Right lung (tissue), 10 donors: ENCODE measurements at places on chromosomes 1 and 21. TPM values are rescaled to one million over a fixed set of nuclear protein-coding genes. Genes with fewer than 3 reads are reported as not detected.

RSPO1 gene
- polyA plus RNA-seq: 1.4 TPM

CDC42 gene
- 425 TPM for polyA plus RNA-seq

PEF1 gene
- polyA plus RNA-seq: 65.0 TPM

KRTAP10-12 gene
- not detected for polyA plus RNA-seq

CDK18 gene
- 20.6 TPM for polyA plus RNA-seq

TNFRSF18 gene
- 0.29 TPM for polyA plus RNA-seq

NTMT2 gene
- polyA plus RNA-seq: 0.10 TPM

SPRR2F gene
- polyA plus RNA-seq: 0.43 TPM

LCE2B gene
- polyA plus RNA-seq: not detected

C1orf116 gene
- polyA plus RNA-seq: 30.9 TPM

TMPRSS3 gene
- 0.82 TPM for polyA plus RNA-seq

ASCL5 gene
- 0.89 TPM for polyA plus RNA-seq

RGS13 gene
- 1.4 TPM for polyA plus RNA-seq

LMX1A gene
- not detected for polyA plus RNA-seq

DYRK3 gene
- 7.3 TPM for polyA plus RNA-seq

IFNLR1 gene
- 4.1 TPM for polyA plus RNA-seq

GRCh38 chr1:234716908-234717375 lies 107.0 kb upstream of the IRF2BP2 start:
- no peak for DNase-seq

DNA sequence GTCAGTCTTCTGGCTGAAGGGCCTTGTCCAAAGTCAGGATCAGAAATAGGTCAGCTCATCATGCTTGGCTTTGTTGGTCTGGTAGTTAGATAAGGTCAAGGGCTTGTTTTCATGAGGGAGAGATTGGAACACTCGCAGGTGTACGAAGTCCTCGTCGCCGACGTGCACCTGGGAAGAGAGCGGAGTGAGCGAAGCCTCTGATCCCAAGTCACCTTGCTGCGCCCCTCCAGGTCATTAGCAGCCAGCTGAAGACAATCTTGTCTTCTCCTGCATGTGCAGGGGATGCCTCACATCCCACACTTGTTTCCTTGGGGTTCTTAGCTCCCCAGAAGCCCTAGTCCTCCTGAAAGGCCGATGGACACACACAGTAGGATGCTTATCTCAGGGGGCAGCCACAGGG lies 1.9 kb downstream of the CSTB start:
- DNase-seq: no peak

DNA sequence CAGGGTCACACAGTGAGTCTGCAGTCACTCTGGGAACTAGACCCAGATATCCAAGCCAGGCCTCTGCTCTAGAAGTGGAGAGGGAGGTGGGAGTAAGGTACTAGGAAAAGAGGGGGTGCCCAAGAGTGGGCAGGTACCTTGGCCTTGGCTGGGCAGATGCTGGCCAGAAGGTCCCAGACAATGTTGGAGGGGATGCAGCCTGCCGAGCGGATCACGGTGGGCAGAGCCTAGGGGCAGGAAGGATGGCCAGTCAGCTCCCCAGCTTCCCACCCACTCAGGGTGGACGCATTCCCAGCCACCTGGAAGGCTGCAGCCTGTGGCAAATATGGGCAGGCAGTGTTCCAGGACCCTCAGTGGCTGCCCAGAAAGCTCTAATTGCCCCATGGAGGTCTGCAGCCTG lies 23.3 kb downstream of the SPOCD1 start:
- DNase-seq: no peak

GRCh38 chr1:155014709-155015508 lies 12.3 kb downstream of the ZBTB7B start:
- DNase-seq: no peak

GRCh38 chr1:93659822-93660503 lies 21.7 kb downstream of the BCAR3 start:
- DNase-seq: no peak

- no peak for DNase-seq
Measured at GRCh38 chr1:205998457-205999241, 4.5 kb downstream of the RAB7B start.

DNA sequence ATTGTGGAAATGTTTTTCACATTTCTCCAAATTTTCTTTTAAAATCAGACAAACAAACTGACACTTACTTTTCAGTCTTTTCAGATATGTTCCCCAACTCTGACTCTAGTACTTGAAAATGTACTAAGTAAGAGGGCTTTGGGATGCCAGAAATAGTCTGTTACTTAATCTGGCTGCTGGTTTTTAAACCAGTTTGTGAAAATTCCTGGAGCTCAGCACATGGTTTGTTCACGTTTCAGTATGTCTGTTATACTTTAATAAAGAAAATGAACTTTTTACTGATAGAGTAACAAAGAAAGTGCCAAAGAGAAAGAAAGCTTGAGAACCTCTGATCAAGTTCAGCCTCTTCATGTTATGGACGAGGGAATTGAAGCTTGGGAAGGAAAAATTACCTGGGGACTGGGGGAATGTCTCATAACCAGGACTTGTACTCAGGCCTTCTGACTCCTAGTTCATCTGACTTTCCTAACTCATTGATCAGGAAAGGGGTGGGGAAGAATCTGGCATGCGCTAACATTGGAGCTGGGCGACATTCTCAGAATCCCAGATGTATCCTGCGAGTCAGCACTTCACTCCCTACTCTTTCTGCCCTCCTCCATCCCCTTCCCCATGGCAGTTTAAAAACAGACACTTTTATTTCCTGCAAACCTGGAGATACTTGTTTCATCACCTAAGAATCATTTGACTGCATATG lies 30.8 kb upstream of the DNAJC6 start:
- DNase-seq: no peak

GRCh38 chr21:32457360-32457840 lies 44.9 kb downstream of the EVA1C start:
- DNase-seq: peak; percentile 21

- no peak for DNase-seq
Measured at GRCh38 chr1:38052750-38053415, 6.3 kb upstream of the POU3F1 start.

GRCh38 chr1:155321639-155322503 lies 1.2 kb downstream of the RUSC1 start:
- no peak for DNase-seq

GRCh38 chr1:17725084-17725719 lies 29.9 kb upstream of the ACTL8 start:
- DNase-seq: no peak

- DNase-seq: no peak
Measured at GRCh38 chr1:246308533-246309075, 198.5 kb downstream of the SMYD3 start.

DNA sequence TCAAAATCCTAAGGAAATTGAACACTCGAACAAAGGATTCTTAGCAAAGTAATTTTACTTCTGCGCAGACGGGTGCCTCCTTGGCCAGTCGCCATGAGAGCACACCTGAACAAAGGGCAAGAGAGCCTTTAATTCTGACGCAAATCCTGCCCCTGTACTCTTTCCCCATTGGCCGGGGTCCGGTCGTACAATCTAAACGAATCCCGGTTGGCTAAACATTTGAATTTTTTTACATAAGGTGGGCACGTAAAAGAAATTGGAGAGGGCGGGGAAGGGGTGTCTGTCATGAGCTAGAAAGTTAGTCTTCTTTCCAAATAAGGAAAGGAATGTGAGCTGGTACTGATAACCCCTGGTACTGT lies 8.2 kb upstream of the IL22RA1 start:
- peak; percentile 36 for DNase-seq

GRCh38 chr1:246792603-246793002 lies 68.4 kb downstream of the SCCPDH start:
- DNase-seq: no peak

- no peak for DNase-seq
Measured at GRCh38 chr21:40422896-40423635, 423.9 kb downstream of the DSCAM start.

- DNase-seq: no peak
Measured at GRCh38 chr1:218031901-218032300, 253.2 kb upstream of the RRP15 start.

DNA sequence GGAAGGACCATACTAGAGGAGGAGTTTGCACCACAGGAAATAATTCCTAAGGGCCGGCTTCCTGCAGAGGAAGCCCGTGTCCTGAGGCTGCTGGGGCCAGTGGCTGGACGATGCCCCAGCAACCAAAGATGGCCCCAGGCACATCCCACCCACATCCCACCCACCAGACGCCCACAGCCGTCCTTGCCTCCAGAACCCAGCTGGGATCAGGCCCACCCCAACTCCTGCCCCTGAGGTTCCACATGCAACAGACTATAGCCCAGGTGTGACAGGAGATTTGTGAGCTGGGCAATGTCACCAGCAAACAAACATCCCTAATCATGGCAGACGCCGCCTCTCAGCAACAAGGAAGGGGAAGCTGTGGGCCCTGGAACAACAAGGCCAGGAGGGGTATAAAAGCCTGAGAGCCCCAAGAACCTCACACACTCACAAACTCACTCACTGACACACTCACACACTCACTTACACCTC lies at the start of gene KRTAP10-9:
TSS of gene KRTAP10-9 (plus strand) at position 421 of the 471 bp plus-strand sequence. CDS start 79 bp downstream, outside the sequence.
- DNase-seq: no peak

GRCh38 chr1:30575066-30575465 lies 148.3 kb downstream of the MATN1 start:
- DNase-seq: no peak

- DNase-seq: no peak
Measured at GRCh38 chr1:208159555-208160258, 84.5 kb downstream of the PLXNA2 start.

GRCh38 chr1:19074361-19074901 lies 118.0 kb upstream of the IFFO2 start:
- DNase-seq: no peak

DNA sequence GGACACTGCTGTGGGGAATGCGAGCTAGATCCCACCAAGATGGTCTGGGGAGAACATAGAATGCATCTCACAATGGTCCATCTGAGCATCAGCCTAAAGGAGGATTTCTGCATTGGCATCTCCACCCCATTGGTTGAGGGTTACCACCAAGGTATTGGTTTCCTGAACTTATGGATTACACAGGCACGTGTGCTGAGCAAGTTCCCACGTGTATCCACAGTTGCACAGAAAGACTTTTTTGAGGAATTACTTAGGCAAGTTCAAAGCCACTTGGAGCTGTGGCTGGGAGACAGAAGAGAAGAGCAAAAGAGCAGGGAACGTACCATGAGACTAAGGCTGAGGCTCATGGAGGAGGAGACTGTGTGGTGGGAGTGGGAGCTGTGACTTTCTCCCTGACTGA lies 43.1 kb downstream of the KCNA2 start:
- DNase-seq: no peak

- no peak for DNase-seq
Measured at GRCh38 chr1:77424236-77424635, 142.4 kb downstream of the AK5 start.

GRCh38 chr1:206970446-206970845 lies at the start of gene FCAMR:
Gene FCAMR, minus strand, starts transcription at chr1:206970460. Its CDS starts 335 bp downstream, at chr1:206970125.
- DNase-seq: no peak

GRCh38 chr1:47732489-47732888 lies 264.7 kb downstream of the TRABD2B start:
- no peak for DNase-seq

DNA sequence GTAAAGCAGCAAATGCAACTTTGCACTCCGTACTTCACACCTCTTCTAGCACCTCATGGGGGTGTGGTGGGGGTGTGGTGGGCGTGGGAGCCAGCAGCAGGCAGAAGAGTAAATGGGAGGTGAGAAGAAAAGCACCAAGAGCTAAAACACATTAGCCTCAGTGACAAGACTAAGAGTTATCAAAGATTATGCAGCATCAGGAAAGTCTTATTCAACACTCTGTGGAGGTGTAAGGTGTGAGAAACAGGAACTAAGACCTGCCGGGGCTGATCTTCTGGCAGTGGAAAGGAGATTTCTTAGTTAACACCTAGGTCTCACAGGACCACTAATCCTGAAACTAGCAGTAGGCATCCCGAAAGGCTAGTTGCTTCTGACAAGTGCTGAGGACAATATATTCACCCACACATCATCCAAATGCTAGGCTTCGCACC lies 9.9 kb downstream of the TGFBR3 start:
- DNase-seq: no peak

GRCh38 chr1:223082914-223083313 lies 60.1 kb downstream of the TLR5 start:
- DNase-seq: no peak

- peak; percentile 44 for DNase-seq
Measured at GRCh38 chr1:154878371-154879037, 8.4 kb upstream of the KCNN3 start.

DNA sequence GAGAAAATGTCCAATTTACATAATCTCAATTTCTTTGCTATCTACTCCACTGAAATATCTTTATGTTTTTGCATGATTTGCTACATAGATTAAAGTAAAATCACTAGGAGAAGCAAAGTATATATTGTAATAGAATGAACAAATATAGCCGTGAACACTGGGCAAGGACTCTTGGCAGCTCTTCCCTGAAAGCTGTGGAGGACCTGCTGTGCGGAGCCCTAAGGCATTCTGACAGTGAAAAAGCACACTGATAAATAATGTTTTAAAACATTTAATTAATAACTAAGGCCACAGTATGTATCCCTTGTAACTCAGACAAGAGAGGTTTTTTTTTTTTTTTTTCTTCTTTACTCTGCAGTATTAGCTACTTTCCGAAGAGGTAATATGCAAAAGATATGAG lies 256.1 kb upstream of the DPYD start:
- no peak for DNase-seq

- no peak for DNase-seq
Measured at GRCh38 chr1:183365676-183366075, 52.5 kb downstream of the NMNAT2 start.

- DNase-seq: no peak
Measured at GRCh38 chr1:44071461-44071860, 40.2 kb upstream of the SLC6A9 start.

- DNase-seq: no peak
Measured at GRCh38 chr1:182634306-182635072, 30.3 kb upstream of the RGS16 start.
